ENCODE measurements at places on chromosomes 3 and 15. TPM values are rescaled to one million over a fixed set of nuclear protein-coding genes. Genes with fewer than 3 reads are reported as not detected.

The C3orf85 gene
- total RNA-seq: not detected

The SAXO2 gene
- 3.2 TPM for total RNA-seq

The LRRK1 gene
- 24.9 TPM for total RNA-seq

The PYGO1 gene
- 3.7 TPM for total RNA-seq

The LSAMP gene
- total RNA-seq: 3.5 TPM

The HHLA2 gene
- 5.1 TPM for total RNA-seq

The TTLL13 gene
- total RNA-seq: 0.54 TPM

The SMARCC1 gene
- 80.4 TPM for total RNA-seq

The DAPK2 gene
- total RNA-seq: 3.0 TPM

The WDR76 gene
- 4.8 TPM for total RNA-seq

The ZBED2 gene
- 0.66 TPM for total RNA-seq

The CCDC13 gene
- 5.3 TPM for total RNA-seq

The ARNT2 gene
- total RNA-seq: 38.2 TPM

The LRRN1 gene
- total RNA-seq: 1.4 TPM

The PRTG gene
- total RNA-seq: 6.4 TPM

The INSYN1 gene
- 4.2 TPM for total RNA-seq

The RTP3 gene
- not detected for total RNA-seq

The ZIC4 gene
- not detected for total RNA-seq

The LSMEM2 gene
- total RNA-seq: 0.22 TPM

The IDH3A gene
- total RNA-seq: 97.2 TPM

The HRG gene
- total RNA-seq: 0.35 TPM

The ROBO2 gene
- 1.3 TPM for total RNA-seq

The AGTR1 gene
- total RNA-seq: 5.6 TPM

The TRH gene
- total RNA-seq: not detected

The C15orf40 gene
- total RNA-seq: 20.5 TPM

The KCNMB2 gene
- total RNA-seq: 4.4 TPM

The CAMK2N2 gene
- 0.31 TPM for total RNA-seq

The NMNAT3 gene
- 6.4 TPM for total RNA-seq

The CP gene
- 72.1 TPM for total RNA-seq

The DPPA4 gene
- total RNA-seq: not detected

The CEP152 gene
- 4.5 TPM for total RNA-seq

The EIF5A2 gene
- 11.2 TPM for total RNA-seq

The PRR20G gene
- not detected for total RNA-seq

The MUC20 gene
- 42.6 TPM for total RNA-seq

The RAB8B gene
- 33.6 TPM for total RNA-seq

The NUTM1 gene
- not detected for total RNA-seq

The CHDH gene
- 33.4 TPM for total RNA-seq

The FAM174B gene
- 13.8 TPM for total RNA-seq

The NRROS gene
- total RNA-seq: 11.6 TPM

The EFCC1 gene
- 3.7 TPM for total RNA-seq

The RPP25 gene
- total RNA-seq: 7.2 TPM

The ALDH1A2 gene
- 113 TPM for total RNA-seq

The GPR149 gene
- total RNA-seq: not detected

The CSPG4 gene
- 30.7 TPM for total RNA-seq

The CHRM5 gene
- total RNA-seq: 0.06 TPM

The GOLGA8T gene
- not detected for total RNA-seq

The STXBP5L gene
- not detected for total RNA-seq

The CLPX gene
- 48.2 TPM for total RNA-seq

The RTP1 gene
- total RNA-seq: not detected

The PLCB2 gene
- total RNA-seq: 37.2 TPM

The ZPLD1 gene
- 1.2 TPM for total RNA-seq

The WDR93 gene
- total RNA-seq: 2.5 TPM

The SLC24A5 gene
- not detected for total RNA-seq

The GOLGA6L25 gene
- not detected for total RNA-seq

The MYL3 gene
- 41.3 TPM for total RNA-seq

The IQCF5 gene
- total RNA-seq: not detected

The C3orf49 gene
- total RNA-seq: not detected

The SLC9C1 gene
- 1.2 TPM for total RNA-seq

The CHRNA7 gene
- total RNA-seq: 1.6 TPM

Measured in kidney (tissue), 22 donors.